ENCODE measurements at places on chromosomes 1 and 21. TPM values are rescaled to one million over a fixed set of nuclear protein-coding genes. Genes with fewer than 3 reads are reported as not detected.

- no peak overlapping the region for H3K27ac ChIP-seq
- no peak overlapping the region for H3K4me3 ChIP-seq
- no peak for DNase-seq
- no peaks in the 10 kb centered on the region for H3K27me3 ChIP-seq
Measured at GRCh38 chr21:41410767-41411448, 15.1 kb upstream of the MX1 start.

DNA sequence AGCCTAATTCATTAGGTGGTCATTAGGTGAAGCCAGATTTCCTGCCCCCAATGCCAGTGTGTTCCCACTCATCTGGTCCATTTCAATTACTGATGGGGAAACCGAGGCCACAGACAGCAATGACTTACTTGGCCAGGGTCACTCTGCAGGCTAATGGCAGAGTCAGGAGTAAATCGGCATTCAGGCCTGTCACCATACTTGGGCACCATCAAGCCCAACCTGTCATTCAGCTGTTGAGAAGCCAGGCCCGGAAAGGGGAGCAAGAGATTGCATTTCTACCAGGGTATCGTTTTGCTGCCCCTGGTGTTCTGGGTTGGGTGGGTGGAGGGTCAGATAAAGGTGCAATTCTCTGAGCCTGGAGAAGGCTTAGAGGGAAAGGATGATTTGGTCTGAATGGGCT lies 8.0 kb upstream of the TMEM61 start:
- peaks cover 2% of the 10 kb centered on the region for H3K4me1 ChIP-seq
- DNase-seq: no peak
- no peaks in the 10 kb centered on the region for H3K36me3 ChIP-seq
- H3K4me3 ChIP-seq: no peak overlapping the region
- peaks cover 15% of the 10 kb centered on the region for H3K27me3 ChIP-seq

- H3K36me3 ChIP-seq: no peaks in the 10 kb centered on the region
- H3K4me1 ChIP-seq: peaks cover 7% of the 10 kb centered on the region
- H3K27me3 ChIP-seq: peaks cover 27% of the 10 kb centered on the region
- DNase-seq: no peak
Measured at GRCh38 chr1:110170766-110171733, 20.8 kb downstream of the SLC6A17 start.

DNA sequence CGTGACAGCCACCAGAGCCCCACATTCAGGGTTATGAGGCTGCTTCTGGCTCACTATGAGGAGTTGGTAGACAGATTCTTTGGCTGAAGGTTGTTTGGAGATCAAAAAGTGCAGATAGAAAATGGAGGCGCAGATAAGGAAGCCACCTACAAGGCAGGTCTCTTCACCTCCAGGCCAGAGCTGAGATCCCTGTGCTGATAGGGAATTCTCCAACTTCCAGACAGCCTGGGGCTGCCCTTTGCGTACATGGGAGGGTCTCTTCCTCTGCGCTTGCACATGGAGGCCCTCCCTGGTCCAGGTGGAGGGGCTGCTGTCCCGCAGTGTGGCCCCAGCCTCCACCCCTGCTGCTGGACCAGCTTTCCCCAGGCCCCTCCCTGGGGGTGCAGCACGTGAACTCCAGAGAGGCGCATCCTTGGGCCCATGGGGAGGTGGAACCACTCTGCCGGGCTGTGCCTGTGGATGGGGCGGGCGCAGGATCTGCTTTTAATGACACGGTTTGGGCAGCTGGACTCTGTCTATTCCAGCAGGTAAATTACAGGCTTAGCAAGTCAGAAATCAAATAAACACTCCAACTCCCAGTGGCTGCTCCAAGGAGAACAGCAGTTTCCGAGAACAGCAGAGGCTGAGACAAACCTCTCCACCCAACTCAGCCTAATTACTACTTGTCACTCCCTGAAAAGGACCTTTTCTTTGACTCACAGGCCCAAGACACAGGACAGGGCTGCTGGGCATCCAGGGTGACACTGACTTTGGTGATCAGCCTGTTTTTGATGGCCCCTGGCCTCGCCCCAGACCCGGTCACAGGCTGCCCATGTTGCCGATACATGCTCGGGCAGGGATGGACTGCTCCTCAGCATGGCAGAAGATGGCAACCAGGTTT lies 12.4 kb downstream of the OXCT2 start:
- H3K27me3 ChIP-seq: no peaks in the 10 kb centered on the region
- peaks cover 24% of the 10 kb centered on the region for H3K36me3 ChIP-seq
- no peak overlapping the region for H3K27ac ChIP-seq
- H3K4me1 ChIP-seq: no peaks in the 10 kb centered on the region
- H3K4me3 ChIP-seq: no peak overlapping the region

DNA sequence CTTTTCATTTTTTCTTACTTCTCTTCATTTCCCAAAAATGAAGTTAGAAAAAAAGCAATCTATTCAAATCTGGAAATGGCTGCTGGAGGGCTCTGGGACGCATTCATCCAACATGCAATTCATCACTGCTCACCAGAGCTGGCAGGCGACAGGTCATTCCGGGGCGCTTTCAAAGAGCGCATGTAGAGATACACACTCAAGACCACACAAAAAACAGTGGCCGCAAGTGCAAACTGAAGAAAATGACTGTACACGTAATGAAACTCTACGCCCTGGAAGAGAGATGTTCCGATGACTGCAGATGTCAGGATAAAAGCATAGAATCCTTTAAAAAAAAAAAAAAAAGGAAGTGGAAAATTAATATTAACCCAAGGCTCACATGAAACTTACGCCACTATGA lies 15.5 kb downstream of the LBR start:
- no peak overlapping the region for H3K4me3 ChIP-seq
- H3K4me1 ChIP-seq: no peaks in the 10 kb centered on the region
- H3K36me3 ChIP-seq: peaks cover 26% of the 10 kb centered on the region
- no peak for DNase-seq

DNA sequence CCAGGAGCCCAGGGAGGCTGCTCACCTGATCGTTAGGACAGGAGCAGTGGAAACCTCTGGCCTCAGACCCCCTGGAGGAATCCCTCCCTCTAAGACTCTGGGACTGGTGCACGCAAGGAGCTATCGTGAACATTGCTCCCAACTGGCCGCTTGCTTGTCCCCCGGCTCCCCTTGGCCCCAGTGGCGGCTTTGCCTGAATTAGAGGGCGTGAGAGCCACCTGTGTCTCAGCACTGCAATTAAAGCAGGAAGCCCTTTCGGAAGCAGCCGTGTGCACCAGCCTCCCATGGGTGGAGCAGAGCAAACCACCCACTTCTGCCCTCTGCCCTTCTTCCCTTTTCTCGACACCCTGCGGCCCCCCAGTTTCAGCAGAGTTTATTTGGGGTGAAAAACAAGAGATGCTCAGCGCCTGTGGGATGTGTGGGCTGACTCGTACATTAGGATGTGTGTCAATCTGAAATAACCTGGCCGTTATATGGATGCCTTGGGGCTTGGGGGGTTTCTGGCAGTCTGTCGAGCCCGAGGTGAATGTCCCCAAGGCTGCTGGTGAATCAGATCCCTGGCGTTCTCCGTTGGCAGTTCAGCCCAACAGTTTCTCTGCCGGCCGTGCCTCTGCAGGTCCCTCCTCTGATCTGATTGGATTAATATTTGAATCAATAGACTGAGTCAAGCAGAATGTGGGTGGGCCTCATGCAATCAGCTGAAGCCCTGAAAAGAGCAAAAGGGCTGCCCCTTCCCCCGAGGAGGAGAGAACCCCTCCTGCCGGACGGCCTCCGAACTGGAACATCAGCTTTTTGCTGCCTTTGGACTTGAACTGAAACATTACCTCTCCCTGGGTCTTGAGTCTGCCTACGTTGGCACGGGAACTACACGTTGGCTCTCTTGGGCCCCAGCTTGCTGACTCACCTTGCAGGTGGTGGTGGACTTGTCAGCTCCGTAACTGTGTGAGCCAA lies 7.3 kb upstream of the UMODL1 start:
- H3K4me1 ChIP-seq: no peaks in the 10 kb centered on the region
- no peak overlapping the region for H3K4me3 ChIP-seq
- H3K27ac ChIP-seq: no peak overlapping the region
- peaks cover 9% of the 10 kb centered on the region for H3K27me3 ChIP-seq
- DNase-seq: no peak

- H3K4me1 ChIP-seq: no peaks in the 10 kb centered on the region
- no peak for DNase-seq
- peaks cover 14% of the 10 kb centered on the region for H3K27me3 ChIP-seq
- H3K4me3 ChIP-seq: no peak overlapping the region
- no peak overlapping the region for H3K27ac ChIP-seq
Measured at GRCh38 chr21:42191696-42192595, 27.0 kb upstream of the ABCG1 start.

DNA sequence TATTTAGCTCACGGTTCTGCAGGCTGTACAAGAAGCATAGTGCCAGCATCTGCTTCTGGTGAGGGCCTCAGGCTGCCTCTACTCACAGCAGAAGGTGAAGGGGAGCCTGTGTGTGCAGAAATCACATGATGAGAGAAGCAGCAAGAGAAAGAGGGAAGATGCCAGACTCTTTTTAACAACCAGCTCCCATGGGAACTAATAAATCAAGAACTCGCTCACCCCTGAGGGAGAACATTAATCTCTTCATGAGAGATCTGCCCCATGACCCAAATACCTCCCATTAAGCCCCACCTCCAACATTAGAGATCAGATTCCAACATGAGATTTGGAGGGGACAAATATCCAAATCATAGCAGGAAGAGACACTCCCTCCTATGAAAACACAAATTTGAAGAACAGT lies 74.1 kb downstream of the OLFML2B start:
- H3K36me3 ChIP-seq: no peaks in the 10 kb centered on the region
- H3K4me3 ChIP-seq: no peak overlapping the region
- H3K27me3 ChIP-seq: no peaks in the 10 kb centered on the region
- H3K4me1 ChIP-seq: peaks cover 1% of the 10 kb centered on the region
- H3K27ac ChIP-seq: no peak overlapping the region
- DNase-seq: no peak

DNA sequence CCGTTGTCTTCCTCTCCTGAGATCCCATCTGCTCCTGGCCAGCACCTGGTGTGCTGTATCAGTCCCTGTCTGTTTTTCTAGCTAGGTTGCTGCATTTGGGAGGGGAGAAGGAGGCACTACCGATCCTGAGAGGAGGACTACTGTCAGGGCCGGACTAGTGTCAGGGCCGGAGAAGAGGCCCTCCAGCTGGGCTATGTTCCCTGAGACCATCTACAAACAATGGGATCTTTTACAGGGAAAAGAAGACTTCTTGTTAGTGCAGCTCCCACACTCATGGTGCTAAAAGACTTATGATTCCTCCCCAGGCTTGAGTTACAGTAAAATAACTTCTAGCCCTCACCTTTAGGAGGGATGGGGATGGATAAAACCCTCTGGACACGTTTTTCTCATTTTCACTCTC lies 141.0 kb upstream of the TNR start:
- no peaks in the 10 kb centered on the region for H3K36me3 ChIP-seq
- no peak overlapping the region for H3K27ac ChIP-seq
- DNase-seq: no peak
- peaks cover 4% of the 10 kb centered on the region for H3K4me1 ChIP-seq

DNA sequence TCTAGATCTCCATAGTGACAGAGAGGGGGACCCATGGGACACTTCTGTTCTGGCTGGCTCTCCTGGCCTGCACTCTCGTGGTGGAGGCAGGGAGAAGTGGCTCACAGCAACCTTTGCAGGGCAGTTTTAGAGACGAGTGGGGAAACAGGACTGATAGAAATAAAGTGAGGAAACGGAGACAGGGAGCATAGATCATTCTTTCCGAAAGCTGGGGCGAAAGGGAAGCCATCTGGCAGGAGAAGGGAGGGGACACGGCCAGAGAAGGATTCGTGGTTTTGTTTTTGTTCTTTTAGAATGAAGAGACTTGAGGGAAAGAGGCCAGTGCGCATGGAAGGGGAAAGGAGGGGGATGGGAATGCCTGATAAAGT lies 3.5 kb downstream of the TIE1 start:
- no peaks in the 10 kb centered on the region for H3K36me3 ChIP-seq
- H3K27me3 ChIP-seq: peaks cover 6% of the 10 kb centered on the region
- no peak overlapping the region for H3K27ac ChIP-seq
- H3K4me1 ChIP-seq: peaks cover 4% of the 10 kb centered on the region
- no peak for DNase-seq

DNA sequence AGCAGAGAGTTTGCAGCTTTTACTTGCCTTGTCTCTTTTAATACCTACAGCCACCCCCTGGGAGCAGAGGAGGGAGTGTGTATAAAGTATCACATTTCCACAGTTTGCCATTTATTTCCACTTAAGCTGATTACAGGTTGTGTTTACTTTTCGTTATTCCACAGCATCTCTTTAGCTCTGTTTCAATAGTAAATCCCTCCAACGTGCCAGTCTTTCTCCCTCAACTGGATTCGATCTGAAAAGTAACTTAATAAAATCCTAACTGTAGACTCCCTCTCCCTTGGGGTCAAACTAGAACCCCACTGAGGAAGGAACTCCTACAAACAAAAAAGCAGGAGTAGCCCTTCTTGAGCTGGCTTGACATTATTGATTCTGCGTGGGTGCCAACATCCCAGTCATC lies 3.1 kb upstream of the FCGR2A start:
- H3K27me3 ChIP-seq: peaks cover 10% of the 10 kb centered on the region
- DNase-seq: no peak
- no peaks in the 10 kb centered on the region for H3K36me3 ChIP-seq
- no peak overlapping the region for H3K4me3 ChIP-seq

DNA sequence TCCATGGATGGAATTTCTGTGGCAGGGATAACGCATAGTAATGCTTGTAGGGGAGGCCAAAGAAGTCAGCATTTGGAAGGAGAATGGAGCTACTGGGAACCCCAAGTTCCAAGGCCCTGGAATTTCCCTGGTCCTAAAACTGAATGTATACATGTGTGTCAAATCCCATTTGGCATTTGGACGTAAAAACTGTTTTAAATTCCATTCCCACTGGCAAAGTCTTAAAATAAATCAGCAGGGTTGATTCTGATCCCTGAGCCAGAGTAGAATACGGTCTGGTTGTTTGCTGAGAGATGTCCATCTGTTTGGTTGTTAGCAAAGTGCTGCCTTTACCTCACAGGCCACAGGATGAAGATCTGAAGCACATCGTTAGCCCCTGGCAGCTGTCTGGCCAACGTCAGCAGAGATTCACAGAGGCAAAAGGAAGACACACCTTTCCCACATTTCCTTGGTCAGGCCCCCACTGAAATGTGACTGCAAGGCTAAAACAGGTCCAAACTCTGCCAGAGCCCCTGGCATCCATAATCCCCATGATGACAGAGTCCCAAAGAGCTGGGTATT lies 62.2 kb downstream of the GORAB start:
- no peaks in the 10 kb centered on the region for H3K27me3 ChIP-seq
- 0 out of 2 replicates have a peak, but pooled peaks cover 3% of the 10 kb centered on the region for H3K4me1 ChIP-seq
- H3K27ac ChIP-seq: no peak overlapping the region
- no peak overlapping the region for H3K4me3 ChIP-seq

- no peak overlapping the region for H3K4me3 ChIP-seq
- H3K36me3 ChIP-seq: no peaks in the 10 kb centered on the region
- DNase-seq: no peak
- no peaks in the 10 kb centered on the region for H3K27me3 ChIP-seq
Measured at GRCh38 chr1:65946376-65946775, 153.7 kb downstream of the PDE4B start.

CFHR4 gene
- not detected for polyA plus RNA-seq

C1orf185 gene
- polyA plus RNA-seq: not detected

IL12RB2 gene
- polyA plus RNA-seq: not detected

RIPPLY3 gene
- polyA plus RNA-seq: 0.07 TPM

HES4 gene
- polyA plus RNA-seq: 11.7 TPM

SLAMF7 gene
- polyA plus RNA-seq: not detected

LAD1 gene
- polyA plus RNA-seq: 0.07 TPM
